Activated T-cell treated with anti-CD3 and anti-CD28 coated beads for 4 hours (primary cell): ENCODE measurements at places on chromosomes 6 and 20.
A peak's percentile ranks its signal among the peaks of the same experiment; 100 is the strongest.

DNA sequence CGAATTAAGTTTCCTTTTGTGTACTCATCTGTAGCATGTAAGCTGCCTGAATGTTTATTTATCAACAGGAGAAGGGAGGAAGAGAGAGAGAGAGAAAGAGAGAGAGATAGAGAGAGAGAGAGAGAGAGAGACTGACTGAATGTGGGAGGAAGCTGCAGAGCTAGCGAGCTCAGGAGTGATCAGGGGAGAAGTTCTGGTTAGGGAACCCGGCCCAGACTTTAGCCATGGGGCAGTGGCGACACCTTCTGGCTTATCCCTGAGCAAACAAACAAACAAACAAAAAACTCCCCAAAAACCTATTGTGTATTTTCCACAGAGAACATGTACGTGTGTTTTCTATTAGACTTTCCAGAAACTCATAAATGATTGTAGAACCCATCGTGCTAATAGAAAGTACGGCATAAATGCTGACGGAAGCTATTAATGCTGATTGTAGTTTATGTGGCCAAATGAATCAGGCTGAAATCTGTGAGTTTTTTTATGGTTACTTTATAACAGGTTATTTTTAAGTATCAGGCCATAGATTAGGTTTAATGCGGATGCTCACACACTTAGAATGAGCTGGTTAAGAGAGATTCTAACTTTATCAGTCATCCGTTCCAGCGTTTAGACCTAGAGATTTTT is 92.8 kb downstream of the CLIC5 start:
- peak; percentile 14 for DNase-seq

DNA sequence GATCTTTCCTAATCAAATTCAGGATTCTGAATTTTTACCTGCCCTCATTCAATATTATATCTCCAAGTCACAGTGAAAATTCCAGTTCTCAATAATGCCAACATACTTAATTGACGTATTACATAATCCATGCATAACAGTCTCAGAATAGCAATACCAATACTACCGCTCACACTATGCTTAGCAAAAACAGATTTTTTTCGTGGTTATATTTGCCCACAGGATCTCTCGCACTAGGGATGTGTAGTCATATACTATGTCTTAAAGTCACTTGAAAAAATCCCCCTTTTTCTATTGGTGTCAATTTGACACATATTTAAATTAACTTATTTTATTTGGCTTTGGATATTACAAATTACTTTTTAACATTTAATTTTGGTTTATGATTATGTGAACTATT is 323.1 kb upstream of the SLC35B3 start:
- DNase-seq = no peak

DNA sequence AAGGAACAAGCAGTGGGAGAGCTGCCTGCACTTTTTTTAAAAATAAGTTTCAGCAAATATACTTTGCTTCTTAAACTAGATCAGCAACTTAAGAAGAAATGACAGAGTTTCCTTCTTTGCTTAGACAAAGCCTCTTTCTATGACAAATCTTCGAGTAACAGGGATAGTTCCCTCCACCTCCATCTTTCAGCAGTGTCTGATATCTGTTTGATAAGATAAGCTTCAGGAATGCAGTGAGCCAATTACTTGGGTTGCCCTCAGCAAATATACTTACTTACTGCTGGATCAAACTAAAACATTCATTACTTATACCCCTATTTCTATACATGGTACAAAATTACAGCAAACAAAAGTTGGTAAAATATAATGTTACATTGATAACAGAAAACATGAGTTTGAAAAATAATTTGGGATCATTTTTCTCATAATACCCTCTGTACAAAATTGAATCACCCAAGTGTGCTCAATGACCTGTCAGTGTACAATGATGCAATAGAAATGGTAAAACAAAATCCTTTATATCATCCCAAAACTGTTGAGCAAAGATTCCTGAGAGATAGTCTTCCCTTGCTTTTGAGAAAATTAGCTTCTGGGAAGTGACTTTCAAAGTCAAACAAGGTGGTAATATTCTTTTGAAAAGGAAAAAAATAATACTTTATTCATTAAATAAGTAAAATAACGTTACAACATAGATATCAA is 24.5 kb downstream of the FRK start:
- DNase-seq = no peak

- no peak for DNase-seq
Measured at GRCh38 chr6:73362869-73363536, 545 bp downstream of the KHDC3L start.

DNA sequence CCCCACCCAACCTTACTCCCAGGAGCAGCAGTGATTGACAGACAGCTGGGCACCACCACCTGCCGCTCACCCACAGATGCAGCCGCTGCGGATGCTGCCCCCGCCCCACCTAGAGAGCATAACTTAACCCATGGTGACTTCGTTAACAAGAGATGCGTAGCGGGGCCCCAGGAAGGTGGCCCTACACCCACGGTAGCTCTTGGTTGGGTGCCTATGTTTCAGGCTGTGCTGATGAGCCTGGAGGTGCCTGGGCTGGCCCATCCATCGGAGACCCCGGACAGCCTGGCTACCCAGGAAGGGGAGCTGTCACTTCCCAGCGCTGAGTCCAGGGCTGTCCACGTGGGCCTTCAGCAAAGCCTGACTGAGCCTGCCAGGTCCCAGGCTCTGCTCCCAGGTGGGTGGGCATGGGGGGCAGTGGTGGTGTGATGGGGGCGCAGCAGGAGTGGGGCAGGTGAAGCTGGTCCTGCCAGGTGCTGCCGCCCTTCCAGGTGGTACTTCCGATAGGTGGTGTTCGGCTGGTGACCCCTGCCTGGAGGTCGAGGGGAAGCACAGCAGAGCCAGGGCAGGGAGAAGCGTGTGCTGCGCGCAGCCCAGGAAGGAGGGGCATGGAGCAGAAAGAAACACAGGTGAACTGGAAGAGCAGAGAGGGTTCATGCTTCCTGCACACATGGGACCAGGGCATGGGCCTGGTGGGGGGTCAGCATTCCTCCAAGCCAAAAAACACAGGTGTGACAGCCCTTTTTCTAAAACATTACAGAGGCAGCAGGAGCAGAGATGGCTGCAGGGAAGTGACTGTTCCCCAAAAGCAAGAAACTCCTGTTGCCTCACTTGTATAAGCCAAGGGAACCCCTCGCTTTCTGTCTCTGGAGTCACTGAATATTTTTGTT is 56.9 kb downstream of the SYNJ2 start:
- DNase-seq = no peak

GRCh38 chr6:110378552-110378951 is 20.4 kb upstream of the METTL24 start:
- no peak for DNase-seq

DNA sequence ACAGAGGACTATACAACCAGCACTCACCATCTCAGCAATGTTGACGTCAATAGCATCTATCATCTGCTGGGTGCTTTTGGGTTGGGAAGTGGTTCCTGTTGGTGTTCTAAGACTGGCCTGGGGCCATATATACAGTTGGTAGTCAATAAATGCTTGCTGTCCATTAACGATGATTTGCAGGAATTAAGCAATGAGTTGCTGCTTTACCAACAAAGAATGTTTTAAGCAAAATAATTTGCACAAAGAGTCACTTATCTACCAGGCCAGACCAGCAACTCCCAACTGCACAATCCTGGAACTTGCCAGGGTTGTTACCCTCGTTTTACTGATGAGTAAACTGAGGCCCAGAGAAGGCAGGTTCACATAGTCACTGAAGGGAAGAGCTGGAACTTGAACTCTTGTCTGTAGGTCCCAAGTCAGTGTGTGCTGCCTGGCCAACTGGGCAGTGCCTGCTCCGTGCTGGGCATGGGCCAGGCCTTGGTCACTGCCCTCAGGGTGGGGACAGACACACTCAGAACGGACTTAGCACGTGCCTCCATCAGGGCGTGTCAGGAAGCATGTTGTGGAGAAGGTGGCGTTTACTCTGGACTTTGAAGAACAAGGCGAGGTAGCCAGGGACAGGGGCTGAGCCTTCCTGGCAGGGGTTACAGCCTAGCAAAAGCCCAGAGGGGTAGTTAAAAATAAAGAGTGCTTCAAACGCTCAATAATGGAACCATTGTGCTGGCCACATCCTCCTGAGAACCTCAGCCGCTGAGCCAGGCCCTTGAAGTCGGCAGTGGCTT is 2.5 kb upstream of the SRC start:
- DNase-seq = no peak

DNA sequence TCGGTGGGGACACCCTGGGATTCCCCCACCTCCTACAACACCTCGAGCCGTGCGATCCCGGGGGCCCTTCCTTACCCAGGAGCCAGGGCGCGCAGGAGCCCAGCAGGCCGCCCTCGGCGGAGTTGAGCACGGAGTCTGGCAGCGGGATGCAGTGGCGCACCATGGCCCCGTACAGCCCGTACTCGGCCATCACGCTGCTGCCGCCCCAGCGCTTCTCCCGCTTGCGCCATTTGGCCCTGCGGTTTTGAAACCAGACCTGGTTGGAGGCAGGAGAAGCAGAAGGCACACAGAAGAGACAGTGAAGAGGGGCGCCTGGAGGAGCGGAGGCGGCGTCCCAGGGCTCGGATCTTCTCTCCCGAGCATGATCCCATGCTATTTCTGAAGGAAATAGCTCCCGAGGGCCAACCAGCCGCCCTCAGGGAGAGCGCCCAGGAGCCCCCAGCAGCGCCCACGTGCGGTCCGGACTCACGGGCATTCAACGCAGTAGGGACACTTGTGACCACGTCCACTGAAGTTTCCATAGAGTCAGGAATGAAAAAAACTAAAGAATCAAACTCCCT is 4.3 kb downstream of the VSX1 start:
- no peak for DNase-seq

GRCh38 chr6:113823916-113824315 is 33.2 kb upstream of the MARCKS start:
- DNase-seq = no peak

DNA sequence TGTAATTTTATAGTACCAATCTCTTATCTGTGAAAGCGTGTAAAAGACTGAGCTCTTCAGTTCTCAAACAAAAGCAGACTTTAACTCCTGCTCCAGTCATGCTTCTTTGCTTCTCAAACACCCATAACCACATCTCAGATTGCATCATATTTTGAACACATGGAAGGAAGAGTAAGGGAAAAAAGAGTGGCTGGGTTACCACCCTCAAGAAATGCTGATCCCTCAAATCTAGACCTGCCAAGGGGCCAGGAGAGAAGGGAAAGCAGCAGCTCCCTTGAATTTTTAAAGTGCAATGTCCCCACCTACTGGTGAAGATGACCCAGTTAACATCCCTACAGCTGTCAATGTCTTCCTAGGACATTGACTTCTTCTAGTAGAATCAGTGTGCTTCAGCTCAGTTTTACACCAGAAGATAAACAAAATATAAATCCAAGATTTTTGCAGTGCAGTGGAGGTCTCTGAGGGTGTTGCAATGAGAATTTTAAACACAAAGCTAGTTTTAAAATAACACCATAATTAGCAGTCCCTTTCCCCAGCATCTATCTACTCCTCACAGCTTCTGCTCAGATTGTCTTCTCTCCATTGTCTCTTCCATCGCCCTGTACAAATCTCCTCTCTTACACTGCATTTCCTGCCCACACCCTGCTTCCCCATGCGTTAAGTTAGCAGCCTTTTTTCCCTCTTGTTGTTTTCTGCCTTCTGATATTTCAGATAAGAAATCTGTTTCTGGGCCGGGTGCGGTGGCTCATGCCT is 22.6 kb upstream of the HLA-DQB2 start:
- no peak for DNase-seq

- DNase-seq = no peak
Measured at GRCh38 chr6:105135907-105136430, 43.8 kb downstream of the POPDC3 start.

DNA sequence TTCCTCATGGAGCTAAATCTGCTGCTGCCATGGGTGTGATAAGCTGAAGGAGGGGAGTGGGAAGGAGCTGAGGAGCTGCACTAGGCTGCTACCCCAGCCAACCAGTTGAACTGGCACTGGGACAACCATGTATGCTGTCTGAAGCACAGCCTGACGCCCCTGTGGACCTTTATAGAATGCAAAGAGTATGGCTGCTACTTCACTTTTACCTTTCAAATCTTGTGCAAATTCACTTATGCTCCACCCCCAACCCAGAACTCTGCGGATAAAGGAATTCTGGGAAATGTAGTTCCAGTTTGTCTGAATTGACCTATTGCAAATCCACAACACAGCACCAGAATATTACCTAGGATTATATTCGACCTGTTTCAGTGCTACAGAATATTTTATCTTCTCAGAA is 217.4 kb upstream of the SLC35B3 start:
- no peak for DNase-seq

- no peak for DNase-seq
Measured at GRCh38 chr6:142855893-142856623, 88.9 kb downstream of the HIVEP2 start.

DNA sequence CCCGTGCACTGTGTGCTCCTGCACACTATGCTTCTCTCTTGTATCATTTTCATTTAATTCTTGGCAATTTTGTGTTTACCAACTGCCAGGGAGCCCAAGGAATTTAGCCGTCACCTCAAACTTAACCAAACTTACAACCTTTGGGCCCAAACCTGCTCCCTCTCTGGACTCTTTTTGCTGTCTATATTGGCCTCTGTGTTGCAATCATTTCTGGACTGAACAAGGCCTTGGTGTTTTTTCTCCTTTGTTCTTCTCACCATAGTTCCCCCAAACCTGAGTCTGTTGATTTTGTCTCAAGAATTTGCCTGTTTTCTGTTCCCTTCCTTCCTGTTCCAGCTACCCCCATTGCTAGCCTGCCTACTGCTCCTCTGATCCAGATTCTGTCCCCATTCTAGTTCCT is 19.2 kb downstream of the DCBLD1 start:
- DNase-seq = no peak

- no peak for DNase-seq
Measured at GRCh38 chr6:89260832-89261231, 43.7 kb upstream of the GABRR1 start.

DNA sequence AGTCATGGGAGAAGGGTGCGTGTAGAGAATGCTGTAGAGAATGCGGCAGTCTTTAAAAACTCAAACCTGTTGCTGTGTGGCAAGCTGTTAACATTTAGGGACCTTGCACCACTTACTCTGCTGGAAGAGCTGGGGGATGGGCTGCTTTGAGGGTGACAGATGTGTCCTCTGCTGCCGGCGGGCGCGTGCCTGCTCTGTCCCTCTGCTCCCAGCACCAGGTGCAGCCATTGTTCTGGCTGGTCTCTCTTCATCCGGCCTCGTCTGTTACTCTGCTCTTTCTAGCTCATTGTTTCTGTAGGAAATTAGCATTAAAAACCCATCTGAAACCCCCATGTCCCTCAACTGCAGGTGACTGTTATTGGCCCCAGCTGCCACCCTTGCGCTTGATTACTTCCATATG is 78.5 kb downstream of the CBFA2T2 start:
- no peak for DNase-seq

- DNase-seq = no peak
Measured at GRCh38 chr6:168596344-168596743, 155.4 kb downstream of the SMOC2 start.
